ENCODE measurements at places on chromosomes 7 and 10. TPM values are rescaled to one million over a fixed set of nuclear protein-coding genes. Genes with fewer than 3 reads are reported as not detected.

Gene AKR1B15
- not detected for total RNA-seq

GRCh38 chr10:133511408-133511807 is 15.8 kb upstream of the CYP2E1 start:
- H3K27me3 ChIP-seq: peaks cover 5% of the 10 kb centered on the region
- no peak overlapping the region for H3K4me3 ChIP-seq
- no peaks in the 10 kb centered on the region for H3K4me1 ChIP-seq
- no peak overlapping the region for H3K27ac ChIP-seq
- H3K36me3 ChIP-seq: peaks cover 3% of the 10 kb centered on the region

Gene CFAP70
- total RNA-seq: 1.3 TPM

DNA sequence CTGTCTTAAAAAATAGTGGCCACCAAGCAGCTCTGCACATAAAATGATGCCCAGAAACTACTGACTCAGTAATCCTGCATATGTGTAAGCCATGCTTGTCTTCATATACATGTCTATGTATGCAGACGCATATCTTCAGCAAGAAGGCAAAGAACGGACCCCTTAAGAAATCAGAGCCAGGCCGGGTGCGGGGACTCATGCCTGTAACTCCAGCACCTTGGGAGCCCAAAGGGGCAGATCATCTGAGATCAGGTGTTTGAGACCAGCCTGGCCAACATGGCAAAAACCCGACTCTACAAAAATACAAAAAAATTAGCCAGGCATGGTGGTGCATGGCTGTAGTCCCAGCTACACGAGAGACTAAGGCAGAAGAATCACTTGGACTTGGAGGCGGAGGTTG is 295.0 kb downstream of the TCERG1L start:
- H3K27me3 ChIP-seq: no peaks in the 10 kb centered on the region
- H3K4me1 ChIP-seq: no peaks in the 10 kb centered on the region
- H3K4me3 ChIP-seq: no peak overlapping the region
- no peak overlapping the region for H3K27ac ChIP-seq
- no peak for DNase-seq
- H3K36me3 ChIP-seq: no peaks in the 10 kb centered on the region

Gene CYP2E1
- total RNA-seq: 7.1 TPM

DNA sequence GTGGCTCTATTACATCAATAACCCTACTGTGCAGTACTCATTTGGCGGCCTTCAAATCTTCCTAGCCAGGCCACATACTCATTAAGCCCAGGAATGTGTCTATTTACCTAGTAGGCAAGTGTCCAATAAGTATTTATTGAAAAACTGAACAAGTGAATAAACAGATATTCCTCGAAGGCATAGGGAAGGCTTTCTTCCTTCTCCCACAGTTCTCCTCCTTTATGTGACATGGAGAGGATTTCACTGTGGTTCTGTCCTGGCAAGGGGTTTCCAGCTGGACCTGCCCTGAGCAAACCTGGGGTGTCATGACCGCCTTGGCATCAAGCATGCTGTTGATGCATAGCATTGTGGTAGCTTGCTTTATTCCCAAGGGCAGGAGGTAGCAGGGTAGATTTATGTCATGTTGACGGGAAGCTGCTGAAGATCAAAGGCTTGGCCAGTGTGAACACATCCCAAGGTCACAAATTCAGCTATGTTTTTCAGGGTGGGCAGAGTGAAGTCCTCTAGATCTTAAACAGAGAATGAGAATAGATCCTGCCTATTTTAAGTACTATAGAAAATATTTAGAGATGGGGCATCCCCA is 195.1 kb downstream of the INHBA start:
- peaks cover 2% of the 10 kb centered on the region for H3K27me3 ChIP-seq
- no peaks in the 10 kb centered on the region for H3K36me3 ChIP-seq
- H3K4me1 ChIP-seq: no peaks in the 10 kb centered on the region

GRCh38 chr10:58993480-58994221 is 182.8 kb upstream of the PHYHIPL start:
- H3K27me3 ChIP-seq: no peaks in the 10 kb centered on the region
- no peak overlapping the region for H3K4me3 ChIP-seq
- H3K36me3 ChIP-seq: peaks cover 10% of the 10 kb centered on the region
- no peaks in the 10 kb centered on the region for H3K4me1 ChIP-seq
- DNase-seq: no peak

GRCh38 chr10:93591065-93591808 is 9.8 kb downstream of the RBP4 start:
- no peaks in the 10 kb centered on the region for H3K36me3 ChIP-seq
- peaks cover 6% of the 10 kb centered on the region for H3K4me1 ChIP-seq
- no peak for DNase-seq
- H3K27me3 ChIP-seq: peaks cover 10% of the 10 kb centered on the region
- no peak overlapping the region for H3K4me3 ChIP-seq

GRCh38 chr7:147193476-147193875 is 1076.9 kb downstream of the CNTNAP2 start:
- H3K4me3 ChIP-seq: no peak overlapping the region
- H3K27me3 ChIP-seq: no peaks in the 10 kb centered on the region
- H3K27ac ChIP-seq: no peak overlapping the region
- no peak for DNase-seq
- no peaks in the 10 kb centered on the region for H3K4me1 ChIP-seq
- H3K36me3 ChIP-seq: no peaks in the 10 kb centered on the region

GRCh38 chr7:101934618-101935017 is 117.2 kb downstream of the CUX1 start:
- no peak for DNase-seq
- H3K4me3 ChIP-seq: no peak overlapping the region
- H3K4me1 ChIP-seq: peaks cover 53% of the 10 kb centered on the region
- H3K27ac ChIP-seq: peak overlapping the region; percentile 43
- H3K27me3 ChIP-seq: peaks cover 8% of the 10 kb centered on the region

- H3K4me3 ChIP-seq: no peak overlapping the region
- peaks cover 22% of the 10 kb centered on the region for H3K36me3 ChIP-seq
- no peaks in the 10 kb centered on the region for H3K4me1 ChIP-seq
These were observed 405.5 kb downstream of the GRID1 start for GRCh38 chr10:85961073-85961472.

- H3K4me3 ChIP-seq: no peak overlapping the region
- no peak for DNase-seq
- peak overlapping the region; percentile 84 for H3K27ac ChIP-seq
- no peaks in the 10 kb centered on the region for H3K27me3 ChIP-seq
These were observed 279.8 kb downstream of the CAMK1D start for GRCh38 chr10:12628964-12629766.

GRCh38 chr10:29202386-29202940 is 86.4 kb upstream of the LYZL1 start:
- peaks cover 1% of the 10 kb centered on the region for H3K27me3 ChIP-seq
- H3K4me3 ChIP-seq: no peak overlapping the region
- H3K36me3 ChIP-seq: no peaks in the 10 kb centered on the region

Gene C10orf90
- total RNA-seq: not detected

DNA sequence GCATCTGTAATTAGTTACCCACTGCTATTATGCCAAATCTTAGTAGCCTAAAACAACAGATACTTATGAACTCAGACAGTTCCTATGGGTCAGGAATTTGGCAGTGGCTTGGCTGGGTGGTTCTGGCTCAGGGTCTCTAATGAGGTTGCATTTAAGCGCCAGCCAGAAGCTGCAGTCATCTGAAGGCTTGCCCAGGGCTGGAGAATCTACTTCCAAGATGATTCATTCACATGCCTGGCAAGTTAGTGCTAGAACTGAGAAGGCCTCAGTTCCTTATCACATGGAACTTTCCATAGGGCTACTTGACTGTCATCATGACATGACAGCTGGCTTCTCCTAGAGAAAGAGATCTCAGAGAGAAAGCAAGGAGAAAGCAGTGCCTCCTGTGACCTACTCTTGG is 121.3 kb downstream of the AVL9 start:
- no peak overlapping the region for H3K4me3 ChIP-seq
- H3K27me3 ChIP-seq: no peaks in the 10 kb centered on the region
- no peak overlapping the region for H3K27ac ChIP-seq
- H3K36me3 ChIP-seq: no peaks in the 10 kb centered on the region

Gene ZP3
- total RNA-seq: 3.4 TPM

- no peak overlapping the region for H3K27ac ChIP-seq
- DNase-seq: no peak
- peaks cover 4% of the 10 kb centered on the region for H3K27me3 ChIP-seq
- H3K36me3 ChIP-seq: no peaks in the 10 kb centered on the region
- H3K4me1 ChIP-seq: peaks cover 8% of the 10 kb centered on the region
These were observed 239.4 kb downstream of the TNS3 start for GRCh38 chr7:47342296-47343060.

GRCh38 chr7:143243614-143244013 is 19.6 kb upstream of the GSTK1 start:
- no peaks in the 10 kb centered on the region for H3K36me3 ChIP-seq
- DNase-seq: no peak
- H3K4me1 ChIP-seq: peaks cover 8% of the 10 kb centered on the region
- H3K4me3 ChIP-seq: no peak overlapping the region
- peaks cover 5% of the 10 kb centered on the region for H3K27me3 ChIP-seq
- H3K27ac ChIP-seq: no peak overlapping the region

- H3K27me3 ChIP-seq: peaks cover 9% of the 10 kb centered on the region
- H3K4me3 ChIP-seq: no peak overlapping the region
- H3K4me1 ChIP-seq: no peaks in the 10 kb centered on the region
- no peak overlapping the region for H3K27ac ChIP-seq
These were observed 51.8 kb upstream of the SLC35G1 start for GRCh38 chr10:93841961-93842360.

All from glutamatergic neuron (in vitro differentiated cells).